ENCODE measurements at places on chromosomes 16 and 17.

DNA sequence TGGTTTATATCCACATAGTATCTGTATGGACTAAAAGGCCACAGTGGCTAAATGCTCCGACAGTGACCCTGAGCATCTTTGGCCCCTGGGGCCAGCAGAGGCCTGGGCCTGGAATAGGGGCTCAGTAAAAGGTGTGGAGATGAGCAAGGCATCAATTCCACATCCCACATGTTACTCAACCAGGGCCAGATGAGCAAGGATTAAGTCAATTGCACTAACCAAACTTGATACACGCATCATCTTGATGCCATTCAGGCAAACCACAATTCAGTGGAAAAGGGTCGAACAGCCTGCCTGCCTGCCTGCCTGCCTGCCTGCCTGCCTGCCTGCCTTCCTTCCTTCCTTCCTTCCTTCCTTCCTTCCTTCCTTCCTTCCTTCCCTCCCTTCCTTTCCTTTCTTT is 53.5 kb upstream of the DNAJA2 start:
- no peak for DNase-seq

GRCh38 chr16:997440-998051 is 16.0 kb downstream of the SOX8 start:
- DNase-seq: no peak

GRCh38 chr16:22775220-22775922 is 38.6 kb upstream of the HS3ST2 start:
- DNase-seq: no peak

DNA sequence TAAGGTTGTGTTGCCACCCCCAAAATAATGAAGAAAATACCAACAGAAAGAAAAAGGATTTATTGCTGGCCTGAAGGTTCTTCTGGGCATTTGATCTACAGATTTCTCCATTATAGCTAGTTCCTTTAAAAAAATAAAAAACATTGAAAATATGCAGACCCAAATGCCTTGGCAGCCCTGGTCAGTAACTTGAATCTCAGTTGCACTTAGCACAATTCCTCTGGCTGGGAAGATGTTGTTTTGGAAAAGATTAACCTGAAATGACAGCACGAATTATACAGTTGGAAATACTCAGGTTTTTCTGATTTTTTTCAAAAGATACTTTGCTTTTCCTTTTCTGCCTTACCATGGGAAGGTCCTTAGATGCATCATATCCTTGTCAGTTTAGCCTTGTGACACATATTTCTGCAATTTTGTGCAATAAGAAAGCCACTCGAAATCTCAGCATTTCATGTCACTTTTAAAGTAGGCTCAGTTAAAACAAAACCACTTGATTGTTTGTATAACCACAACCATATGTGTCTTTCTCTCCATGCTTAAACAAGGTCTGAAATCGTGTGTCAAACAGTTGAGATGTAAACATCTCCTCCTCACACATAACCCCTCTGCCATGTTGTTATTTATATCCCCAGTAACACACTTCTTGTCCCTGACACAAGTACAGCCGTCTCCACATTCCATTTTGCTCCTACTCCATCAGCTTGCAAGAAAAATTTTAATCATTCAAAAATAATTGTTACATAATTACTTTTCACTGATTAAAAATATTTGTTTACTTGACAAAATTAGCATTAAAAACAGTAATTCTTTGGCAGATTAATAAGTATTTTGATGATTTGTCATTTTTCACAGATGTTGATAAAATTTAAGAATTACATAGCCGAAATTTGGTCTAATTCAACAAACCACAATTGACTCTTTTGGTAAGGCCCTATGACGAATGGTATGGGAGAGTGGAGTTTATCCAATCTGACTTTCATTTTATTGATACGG is 61.1 kb downstream of the SIAH1 start:
- DNase-seq: no peak

GRCh38 chr16:28880955-28881354 is 2.7 kb downstream of the ATP2A1 start:
- no peak for DNase-seq

DNA sequence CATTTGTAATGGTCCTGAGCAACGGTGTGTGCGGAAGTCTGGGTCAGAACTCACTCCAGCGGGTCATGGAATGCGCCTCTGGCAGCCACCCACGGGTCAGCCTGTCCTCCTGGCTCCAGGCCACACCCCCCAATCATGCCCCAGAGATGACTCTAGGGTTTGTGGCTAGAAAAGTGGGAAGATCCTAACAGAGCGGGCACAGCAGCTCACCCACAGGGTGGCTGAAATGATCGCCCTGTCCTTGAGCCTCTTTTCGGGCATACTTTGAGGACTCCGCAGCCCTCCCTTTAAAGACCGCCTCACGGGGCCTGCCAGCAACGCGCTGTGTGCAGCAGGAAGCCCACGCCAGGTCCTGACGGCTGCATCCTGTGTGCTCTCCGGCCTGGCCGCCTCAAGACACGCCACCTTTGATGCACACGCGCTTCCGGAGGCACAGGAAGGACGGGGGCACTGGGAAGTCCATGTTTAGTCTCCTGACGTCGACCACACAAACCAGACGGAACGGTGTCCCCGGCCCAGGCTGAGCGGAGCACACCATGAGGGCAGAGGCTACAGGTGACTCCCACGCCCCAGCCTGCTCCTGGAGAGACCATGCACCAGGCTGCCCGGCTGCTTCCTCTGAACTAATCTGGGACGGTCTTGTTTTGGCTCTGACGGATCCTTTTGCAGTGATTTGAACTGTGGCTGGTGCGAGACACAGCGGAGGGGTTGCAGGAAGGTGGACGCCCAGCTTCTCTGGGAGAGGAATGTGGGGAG is 92.9 kb downstream of the TBC1D16 start:
- DNase-seq: no peak

GRCh38 chr17:79917902-79918484 is 78.8 kb upstream of the CBX4 start:
- no peak for DNase-seq

DNA sequence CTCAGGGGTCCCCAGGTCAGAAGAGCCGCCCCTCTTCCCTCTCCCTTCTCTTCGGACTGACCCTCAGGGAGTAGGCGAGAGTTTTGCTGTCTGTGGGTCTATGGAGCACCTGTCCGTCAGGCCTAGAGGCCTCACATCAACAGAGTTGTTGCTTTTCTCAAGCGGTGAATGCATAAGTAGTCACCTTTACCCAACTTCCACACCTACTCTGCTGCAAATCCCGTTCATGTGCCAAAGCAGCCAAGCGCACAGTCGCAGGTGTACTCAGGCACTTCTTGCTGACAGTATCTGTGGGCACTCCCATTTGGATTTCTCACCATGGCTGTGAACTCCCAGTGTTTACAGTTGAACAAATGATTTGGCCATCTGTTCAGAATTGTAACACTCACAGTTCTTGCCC is 4.0 kb upstream of the FA2H start:
- DNase-seq: no peak

GRCh38 chr17:81203136-81203535 is 19.6 kb downstream of the CEP131 start:
- no peak for DNase-seq

GRCh38 chr16:30731411-30731810 is 16.8 kb upstream of the PHKG2 start:
- DNase-seq: no peak

DNA sequence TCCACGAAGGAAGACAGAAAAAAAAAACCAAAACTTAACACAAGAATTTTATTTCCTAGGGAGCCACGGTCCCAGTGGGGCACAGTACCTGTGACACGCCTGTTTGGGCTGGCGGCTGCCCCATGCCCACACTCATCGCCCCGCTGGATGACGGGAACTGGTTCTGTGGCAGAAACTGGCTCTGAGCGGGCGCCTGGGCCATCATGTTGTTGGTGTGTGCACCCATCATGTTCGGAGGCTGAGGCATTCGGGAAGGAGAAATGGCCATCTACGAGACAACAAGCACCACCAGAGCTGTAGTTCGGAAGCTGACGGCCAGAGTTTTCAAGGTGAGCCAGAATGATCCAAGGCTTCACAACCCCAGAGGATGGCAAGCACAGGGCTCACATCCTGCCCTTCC is 56.3 kb upstream of the TRAP1 start:
- DNase-seq: no peak
